T-cell (primary cell): ENCODE measurements at places on chromosomes 3 and 15. TPM values are rescaled to one million over a fixed set of nuclear protein-coding genes. Genes with fewer than 3 reads are reported as not detected.
A peak's percentile ranks its signal among the peaks of the same experiment; 100 is the strongest.

Gene DAZL
- not detected for total RNA-seq

Gene ADAMTS17
- total RNA-seq: 11.6 TPM

Gene GOLGA6L2
- not detected for total RNA-seq

Gene PHLDB2
- 12.1 TPM for total RNA-seq

Gene C2CD4A
- total RNA-seq: not detected

GRCh38 chr3:184907681-184908649 is 96.0 kb downstream of the VPS8 start:
- DNase-seq: no peak
- H3K4me3 ChIP-seq: no peak overlapping the region
- H3K4me1 ChIP-seq: no peaks in the 10 kb centered on the region

DNA sequence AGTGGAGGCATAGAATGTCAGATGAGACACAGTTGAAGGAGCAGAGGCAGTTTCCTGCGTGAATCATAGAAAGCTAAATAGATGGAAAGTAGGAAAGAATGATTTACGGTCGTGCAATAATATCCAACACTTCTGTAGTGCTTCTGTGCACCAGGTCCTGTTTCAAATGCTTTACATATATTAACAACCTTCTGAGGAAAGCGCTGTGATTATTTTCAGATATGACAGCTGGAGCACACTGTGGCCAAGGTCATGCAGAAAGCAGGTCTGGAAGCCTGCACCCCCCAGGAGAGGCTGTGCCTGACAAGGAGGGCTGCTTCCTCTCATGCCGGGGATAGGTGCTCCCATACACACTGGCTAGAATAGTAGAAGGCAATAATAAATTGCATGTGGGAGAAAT is 104.5 kb downstream of the CHRNA7 start:
- no peaks in the 10 kb centered on the region for H3K36me3 ChIP-seq
- H3K27ac ChIP-seq: no peak overlapping the region
- H3K27me3 ChIP-seq: peaks cover 14% of the 10 kb centered on the region
- no peaks in the 10 kb centered on the region for H3K4me1 ChIP-seq
- DNase-seq: no peak

DNA sequence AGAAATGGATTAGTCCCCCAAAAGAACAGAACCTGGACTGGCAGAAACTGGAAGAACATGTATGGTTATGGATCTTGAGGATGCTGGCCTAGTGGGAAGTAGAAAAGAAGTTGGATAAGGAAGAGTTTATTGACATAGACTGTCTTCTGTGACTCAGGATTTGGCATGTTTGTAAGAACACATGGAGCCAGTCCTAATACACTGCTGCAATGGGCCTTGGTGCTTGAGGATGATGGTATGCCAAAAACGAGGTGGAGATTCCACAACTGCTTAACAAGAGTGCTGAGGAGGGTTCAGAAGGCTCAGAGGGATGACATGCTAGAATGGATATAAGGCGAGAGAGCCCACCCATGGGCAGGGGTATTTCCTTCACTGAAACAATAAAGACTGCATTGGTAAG is 22.4 kb downstream of the LZTFL1 start:
- H3K27ac ChIP-seq: no peak overlapping the region
- H3K4me3 ChIP-seq: no peak overlapping the region
- H3K27me3 ChIP-seq: no peaks in the 10 kb centered on the region
- H3K4me1 ChIP-seq: no peaks in the 10 kb centered on the region
- peaks cover 6% of the 10 kb centered on the region for H3K36me3 ChIP-seq

DNA sequence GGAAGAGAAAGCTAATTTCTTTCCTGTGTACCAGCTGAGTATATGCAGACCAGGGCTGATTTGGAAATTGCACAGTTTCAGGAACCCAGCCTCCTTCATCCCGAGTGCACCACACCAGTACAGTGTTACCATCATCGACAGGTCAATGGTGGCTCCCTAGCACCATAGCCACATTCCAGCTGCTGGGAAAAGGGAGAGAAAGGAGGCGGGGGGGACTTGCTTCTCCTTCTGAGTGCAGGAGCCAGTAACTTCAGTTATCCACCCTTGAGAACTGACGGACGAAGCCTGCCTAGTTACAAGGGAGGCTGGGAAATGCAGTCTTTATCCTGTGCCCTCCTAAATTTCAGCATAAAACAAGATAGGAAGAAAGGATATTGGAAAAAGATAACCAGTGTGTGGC is 129.7 kb upstream of the PRICKLE2 start:
- H3K4me1 ChIP-seq: no peaks in the 10 kb centered on the region
- no peak overlapping the region for H3K27ac ChIP-seq
- DNase-seq: no peak
- H3K27me3 ChIP-seq: peaks cover 3% of the 10 kb centered on the region
- no peaks in the 10 kb centered on the region for H3K36me3 ChIP-seq

GRCh38 chr3:18840535-18841137 is 307.7 kb upstream of the KCNH8 start:
- H3K4me3 ChIP-seq: no peak overlapping the region
- no peak for DNase-seq
- no peaks in the 10 kb centered on the region for H3K27me3 ChIP-seq
- H3K36me3 ChIP-seq: no peaks in the 10 kb centered on the region

DNA sequence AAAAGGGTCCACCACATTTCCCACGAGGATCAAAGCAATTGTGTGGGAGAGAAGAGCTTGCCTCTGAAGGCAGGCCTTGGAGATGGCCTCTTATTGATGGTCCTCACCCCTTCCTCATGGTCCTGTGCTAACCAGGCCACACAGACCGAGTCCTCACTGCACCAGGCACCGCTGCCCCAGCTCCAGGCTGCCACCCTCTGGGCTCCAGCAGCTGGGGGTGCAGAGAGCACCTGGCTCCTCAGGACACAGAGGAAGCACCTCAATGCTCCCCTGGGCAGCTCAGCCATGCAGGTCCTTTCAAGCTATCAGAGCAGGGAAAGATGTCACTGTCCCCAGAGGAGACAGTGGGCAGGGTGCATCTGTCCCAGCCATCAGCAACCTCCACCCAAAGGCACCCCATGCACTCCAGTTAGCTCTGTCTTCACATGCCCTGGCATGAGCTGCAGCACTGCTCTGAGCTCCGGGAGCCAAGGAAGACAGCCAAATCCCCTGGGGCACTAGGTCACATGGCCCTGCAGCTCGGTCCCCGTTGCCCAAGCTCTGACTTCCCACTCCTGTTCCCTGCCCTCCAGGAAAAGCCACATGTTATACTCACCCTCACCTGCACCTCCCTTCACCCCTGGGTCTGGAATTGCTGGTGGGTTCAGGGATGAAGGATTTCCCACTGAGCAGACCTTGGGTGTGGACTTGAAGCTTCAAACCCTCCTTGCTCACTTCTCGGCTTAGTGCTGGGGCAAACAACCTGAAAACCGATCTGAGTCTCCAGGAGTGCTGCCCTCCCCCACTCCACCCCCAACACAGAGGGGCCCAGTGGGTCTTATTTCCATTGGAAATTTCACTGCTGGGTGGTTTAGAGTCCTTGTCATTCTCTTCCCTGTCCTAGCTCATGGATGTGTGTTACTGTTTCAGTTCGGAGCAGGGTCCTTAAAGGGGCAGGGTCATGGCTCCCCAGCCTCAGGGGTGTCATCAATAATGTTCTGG is 32.6 kb downstream of the ALS2CL start:
- H3K4me1 ChIP-seq: no peaks in the 10 kb centered on the region
- no peak overlapping the region for H3K27ac ChIP-seq
- no peaks in the 10 kb centered on the region for H3K36me3 ChIP-seq
- DNase-seq: no peak
- no peaks in the 10 kb centered on the region for H3K27me3 ChIP-seq
- no peak overlapping the region for H3K4me3 ChIP-seq

- peaks cover 17% of the 10 kb centered on the region for H3K4me1 ChIP-seq
- H3K36me3 ChIP-seq: peaks cover 4% of the 10 kb centered on the region
- DNase-seq: no peak
- no peak overlapping the region for H3K4me3 ChIP-seq
- no peaks in the 10 kb centered on the region for H3K27me3 ChIP-seq
Observed at GRCh38 chr3:45016916-45017315, 9.2 kb upstream of the CLEC3B start.

GRCh38 chr3:150721285-150722130 is 17.8 kb upstream of the ERICH6 start:
- H3K36me3 ChIP-seq: no peaks in the 10 kb centered on the region
- no peaks in the 10 kb centered on the region for H3K27me3 ChIP-seq
- DNase-seq: no peak
- H3K27ac ChIP-seq: no peak overlapping the region
- H3K4me3 ChIP-seq: no peak overlapping the region
- peaks cover 5% of the 10 kb centered on the region for H3K4me1 ChIP-seq

DNA sequence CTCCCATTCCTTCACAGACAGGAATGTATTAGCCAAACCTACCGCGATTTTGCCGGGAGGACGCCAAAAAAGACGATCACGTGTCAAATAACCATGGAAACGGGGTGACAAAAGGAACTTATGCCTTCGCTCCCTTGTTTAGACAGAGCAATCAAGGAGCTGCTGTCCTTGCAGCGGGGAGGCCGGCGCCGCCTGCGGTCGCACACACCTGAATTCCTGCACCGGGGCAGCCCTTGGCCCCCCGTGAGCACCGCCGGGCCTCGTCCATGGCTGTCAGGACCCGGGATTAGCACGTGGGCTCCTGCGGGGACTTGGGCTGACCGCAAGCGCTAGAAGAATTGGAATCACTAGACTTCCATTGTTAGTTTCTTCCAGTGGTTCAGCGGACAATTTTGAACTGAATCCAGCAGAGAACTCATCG is 193.1 kb downstream of the SHQ1 start:
- H3K36me3 ChIP-seq: no peaks in the 10 kb centered on the region
- no peak for DNase-seq
- no peak overlapping the region for H3K4me3 ChIP-seq
- H3K4me1 ChIP-seq: peaks cover 7% of the 10 kb centered on the region
- H3K27ac ChIP-seq: no peak overlapping the region
- peaks cover 22% of the 10 kb centered on the region for H3K27me3 ChIP-seq

DNA sequence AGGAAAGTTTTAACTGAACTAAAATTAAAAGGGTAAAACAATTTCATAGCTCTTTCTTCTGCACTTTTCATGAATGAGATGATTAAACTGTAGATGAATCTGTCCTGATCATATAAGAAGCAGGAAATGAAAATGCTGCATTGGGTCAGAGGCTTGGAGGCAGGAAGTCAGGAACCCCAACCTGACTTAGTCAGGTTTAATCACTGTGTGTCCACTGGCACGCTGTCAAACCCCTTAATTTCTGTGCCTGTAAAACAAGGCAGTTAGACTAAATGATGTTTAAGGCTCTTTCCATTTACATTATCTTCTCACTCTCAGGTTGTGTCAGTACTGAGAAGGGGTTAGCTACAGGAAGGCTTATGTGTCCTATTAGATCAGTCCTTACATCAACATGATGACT is 193.3 kb upstream of the TTC14 start:
- H3K36me3 ChIP-seq: no peaks in the 10 kb centered on the region
- no peak overlapping the region for H3K27ac ChIP-seq
- H3K4me3 ChIP-seq: no peak overlapping the region
- no peaks in the 10 kb centered on the region for H3K4me1 ChIP-seq
- no peaks in the 10 kb centered on the region for H3K27me3 ChIP-seq

GRCh38 chr3:71310359-71310979 is 273.1 kb downstream of the FOXP1 start:
- no peak overlapping the region for H3K4me3 ChIP-seq
- H3K27me3 ChIP-seq: no peaks in the 10 kb centered on the region
- peaks cover 30% of the 10 kb centered on the region for H3K4me1 ChIP-seq

DNA sequence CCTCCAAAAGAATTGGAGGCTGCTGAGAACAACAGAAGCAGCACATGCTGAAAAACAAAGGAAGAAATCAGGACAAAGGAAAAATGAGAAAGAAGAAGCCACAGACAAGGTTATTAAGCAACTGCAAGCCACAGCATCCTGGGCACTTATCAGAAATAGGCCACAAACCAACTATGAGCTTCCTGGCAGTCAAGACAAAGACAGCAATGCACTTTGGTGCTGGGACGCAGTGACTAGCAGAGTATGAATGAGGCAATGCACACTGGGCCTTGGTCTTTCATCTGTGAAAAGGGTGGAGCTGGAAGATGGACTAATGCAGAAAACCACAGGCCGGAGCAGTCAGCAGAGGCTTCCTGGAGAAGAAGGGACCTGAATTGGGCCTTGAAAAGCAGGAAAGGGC is 56.0 kb upstream of the LINGO1 start:
- peaks cover 40% of the 10 kb centered on the region for H3K27me3 ChIP-seq
- H3K4me3 ChIP-seq: no peak overlapping the region
- DNase-seq: no peak
- H3K4me1 ChIP-seq: no peaks in the 10 kb centered on the region
- no peaks in the 10 kb centered on the region for H3K36me3 ChIP-seq

DNA sequence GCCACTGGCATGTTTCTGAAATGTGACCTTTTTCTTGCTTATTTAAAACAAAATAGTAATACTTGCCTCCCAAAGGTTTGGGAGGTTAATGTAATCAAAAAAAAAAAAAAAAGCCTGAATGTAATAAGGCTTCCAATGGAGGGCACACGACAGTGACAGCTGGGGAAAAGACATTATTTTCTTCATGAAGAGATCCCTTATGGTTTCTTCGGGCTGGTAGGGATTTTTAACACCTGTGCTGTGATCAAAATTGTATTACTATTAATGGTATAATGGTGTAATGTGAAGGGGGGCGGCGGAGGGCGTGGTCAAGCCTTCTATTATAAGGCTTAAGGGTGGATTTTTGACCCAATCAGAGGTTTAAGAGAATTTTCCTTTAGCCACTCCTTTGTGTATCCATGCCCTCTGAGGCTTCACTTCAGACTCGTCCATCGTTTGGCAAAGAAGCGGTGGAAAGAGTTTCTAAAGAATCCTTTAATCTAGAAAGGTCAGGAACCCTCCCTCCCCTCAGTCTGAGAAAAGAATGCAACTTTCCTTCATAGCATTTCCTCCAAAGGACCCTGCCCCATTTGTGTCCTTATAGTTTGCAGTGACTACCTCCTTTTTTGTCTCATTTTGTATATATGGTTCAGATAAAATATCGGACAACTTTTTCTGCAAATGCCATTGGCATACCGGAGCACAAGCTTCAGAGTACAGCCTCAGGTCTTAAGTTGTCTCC is 89.5 kb upstream of the CHD2 start:
- no peaks in the 10 kb centered on the region for H3K36me3 ChIP-seq
- peaks cover 35% of the 10 kb centered on the region for H3K4me1 ChIP-seq
- H3K4me3 ChIP-seq: peak overlapping the region; percentile 94
